Stimulated activated CD4-positive, alpha-beta T cell treated with anti-CD3 and anti-CD28 coated beads, Interleukin-1b, Interleukin-23, amount 100 ng/mL, for 24 hours (primary cell): ENCODE measurements at places on chromosomes 11 and 22.

GRCh38 chr11:79189055-79189454 lies 251.8 kb downstream of the TENM4 start:
- no peak for DNase-seq

- DNase-seq, result no peak
Observed at GRCh38 chr11:35126000-35126878, 12.7 kb upstream of the CD44 start.

- no peak for DNase-seq
Observed at GRCh38 chr11:45021692-45022141, 71.0 kb upstream of the TP53I11 start.

GRCh38 chr22:20509344-20510047 lies 2.1 kb downstream of the MED15 start:
- peak; percentile 65 for DNase-seq

DNA sequence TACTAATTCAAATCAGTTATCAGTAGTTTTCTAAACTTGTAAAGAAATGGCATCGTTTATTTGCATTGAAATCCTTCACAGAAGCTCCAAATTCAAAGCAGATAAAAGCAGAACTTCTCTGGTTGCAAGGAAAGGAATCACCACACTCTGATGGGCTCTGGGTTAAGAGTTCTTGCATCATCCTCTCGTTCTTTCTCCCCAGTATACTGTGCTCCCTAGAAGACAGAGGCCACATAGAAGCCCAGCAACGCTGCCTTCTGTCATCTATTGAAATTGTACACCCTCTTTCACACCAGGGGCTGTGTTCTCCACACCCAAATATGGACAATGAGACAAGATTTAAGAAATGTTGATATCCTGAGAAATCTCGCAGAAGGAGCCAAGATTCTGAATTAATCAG lies 29.3 kb downstream of the FAT3 start:
- DNase-seq, result no peak

- no peak for DNase-seq
Observed at GRCh38 chr11:5467527-5467926, 18.4 kb downstream of the OR51I2 start.

- DNase-seq, result no peak
Observed at GRCh38 chr11:128279866-128280265, 307.5 kb downstream of the ETS1 start.

GRCh38 chr11:76230392-76230791 lies 24.1 kb upstream of the WNT11 start:
- DNase-seq, result no peak

DNA sequence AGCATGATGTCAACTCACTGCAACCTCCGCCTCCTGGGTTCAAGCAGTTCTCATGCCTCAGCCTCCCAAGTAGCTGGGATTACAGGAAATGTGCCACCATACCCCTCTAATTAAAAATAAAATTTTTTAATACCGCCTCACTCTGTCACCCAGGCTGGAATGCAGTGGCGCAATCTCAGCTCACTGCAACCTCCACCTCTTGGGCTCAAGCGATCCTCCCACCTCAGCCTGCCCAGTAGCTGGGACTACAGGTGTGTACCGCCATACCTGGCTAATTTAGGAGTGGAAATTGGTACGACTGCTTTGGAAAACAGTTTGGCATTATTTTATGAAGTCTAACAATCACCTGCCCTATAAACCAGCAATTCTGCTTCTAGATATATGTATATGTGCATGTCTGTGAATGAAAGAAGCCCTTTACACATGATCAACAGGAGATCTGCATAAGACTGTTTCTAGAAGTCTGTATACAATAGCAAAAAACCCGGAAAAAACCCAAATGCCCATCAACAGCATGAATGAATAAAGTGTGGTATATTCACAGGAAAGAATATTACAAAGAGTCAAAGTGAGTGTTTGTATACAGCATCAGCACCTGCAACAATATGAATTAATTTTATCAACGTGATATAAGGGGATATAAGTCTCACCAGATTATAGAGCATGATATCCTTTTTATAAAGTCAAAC lies 16.0 kb downstream of the SLC35F2 start:
- no peak for DNase-seq

- DNase-seq, result no peak
Observed at GRCh38 chr22:37026325-37026724, 6.8 kb downstream of the MPST start.

- DNase-seq, result no peak
Observed at GRCh38 chr11:36155770-36156160, 133.5 kb downstream of the COMMD9 start.

DNA sequence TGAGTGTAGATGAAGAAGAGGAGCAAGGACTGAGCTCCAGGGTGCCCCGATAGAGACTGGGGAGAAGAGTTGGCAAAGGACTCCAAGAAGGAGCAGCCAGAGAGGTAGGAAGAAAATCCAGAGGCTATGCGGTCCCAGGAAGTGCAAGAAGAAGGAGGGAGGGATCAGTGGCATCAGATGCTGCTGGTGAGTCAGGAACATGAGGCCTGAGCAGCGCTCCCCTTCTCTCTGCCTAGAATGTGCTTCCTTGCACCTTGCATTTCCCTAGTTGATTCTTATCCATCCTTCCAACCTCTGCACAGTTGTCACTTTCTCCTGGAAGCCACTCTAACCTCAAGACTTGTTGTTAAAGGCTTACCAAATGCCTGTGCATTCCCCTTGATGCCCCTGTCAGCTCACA lies 21.3 kb downstream of the KCNC1 start:
- DNase-seq, result no peak

- DNase-seq, result no peak
Observed at GRCh38 chr11:29271616-29272015, 745.2 kb downstream of the KCNA4 start.

GRCh38 chr11:1777737-1778136 lies 14.0 kb upstream of the CTSD start:
- DNase-seq, result no peak

DNA sequence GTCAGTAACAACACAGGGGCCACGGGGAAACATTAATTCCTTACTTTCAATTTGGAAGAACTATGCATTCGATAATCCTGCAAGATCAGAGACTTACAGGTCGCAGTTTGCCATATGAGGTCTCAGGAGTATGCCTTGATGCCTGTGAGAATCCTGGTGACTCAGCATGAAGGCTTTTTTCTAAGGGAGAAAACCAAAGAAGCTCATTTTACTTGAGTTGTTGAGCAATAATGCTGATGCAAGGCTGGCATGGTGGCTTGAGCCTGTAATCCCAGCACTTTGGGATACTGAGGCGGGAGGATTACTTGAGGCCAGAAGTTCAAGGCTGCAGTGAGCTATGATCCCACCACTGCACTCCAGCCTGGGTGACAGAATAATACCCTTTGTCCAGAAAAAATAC lies 26.6 kb downstream of the ATG16L2 start:
- no peak for DNase-seq

DNA sequence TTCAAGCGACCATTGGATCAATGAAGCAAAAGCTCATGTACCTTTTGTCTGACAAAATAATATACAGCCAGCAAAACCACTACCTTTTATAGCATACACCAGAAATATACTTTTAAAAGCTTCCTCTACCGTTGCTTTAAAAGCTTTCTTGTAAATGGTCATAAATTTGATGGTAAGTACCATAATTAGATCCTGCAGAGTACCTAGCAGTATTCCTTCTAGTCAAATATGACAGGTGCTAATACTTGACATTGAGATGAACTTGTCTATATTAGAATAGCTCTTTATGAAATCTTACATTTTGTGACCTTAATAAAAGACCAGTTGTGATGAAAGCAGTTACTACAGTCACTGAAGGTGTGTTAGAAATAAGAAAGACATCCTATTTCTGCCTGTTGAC lies 340.5 kb upstream of the ANO3 start:
- no peak for DNase-seq

DNA sequence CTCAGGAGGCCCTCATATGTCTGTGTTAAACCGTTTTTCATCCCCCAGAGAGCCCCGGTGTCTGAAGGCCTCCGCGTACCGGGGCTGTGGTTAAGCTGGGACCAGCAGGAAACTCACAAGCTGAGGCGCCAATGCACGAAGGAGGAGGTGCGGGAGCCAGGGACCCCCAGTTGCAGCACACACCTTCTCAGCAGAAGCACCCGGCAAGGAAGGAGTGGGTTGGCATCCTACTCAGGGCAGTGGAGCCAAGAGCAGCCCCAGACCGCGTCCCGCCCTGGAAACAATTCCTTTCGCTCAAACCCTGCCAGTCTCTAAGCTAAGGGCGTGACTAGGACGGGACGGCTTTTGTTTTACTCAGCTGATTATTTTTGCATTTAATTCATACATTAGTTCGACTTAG lies 726.9 kb downstream of the BRD1 start:
- no peak for DNase-seq

DNA sequence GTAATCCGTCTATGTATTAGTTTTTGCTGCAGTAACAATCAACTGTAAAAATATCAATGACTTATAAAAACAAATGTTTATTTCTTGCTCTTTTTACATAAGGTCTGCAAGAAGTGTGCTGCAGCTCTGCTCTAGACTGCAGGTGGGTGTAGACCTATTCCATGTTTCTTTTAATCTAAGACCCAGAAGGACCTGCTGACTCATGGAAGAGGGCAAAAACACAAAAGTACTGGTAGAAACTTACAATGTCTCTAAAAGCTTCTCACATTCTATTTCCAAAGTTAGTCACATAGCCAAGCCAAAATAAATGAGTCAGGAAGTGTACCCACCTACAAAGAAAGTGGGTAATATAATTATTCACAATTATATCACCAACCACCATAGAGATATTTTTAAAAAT lies 435.9 kb upstream of the FAT3 start:
- DNase-seq, result no peak

- DNase-seq, result no peak
Observed at GRCh38 chr11:131899950-131900580, 529.6 kb downstream of the NTM start.

DNA sequence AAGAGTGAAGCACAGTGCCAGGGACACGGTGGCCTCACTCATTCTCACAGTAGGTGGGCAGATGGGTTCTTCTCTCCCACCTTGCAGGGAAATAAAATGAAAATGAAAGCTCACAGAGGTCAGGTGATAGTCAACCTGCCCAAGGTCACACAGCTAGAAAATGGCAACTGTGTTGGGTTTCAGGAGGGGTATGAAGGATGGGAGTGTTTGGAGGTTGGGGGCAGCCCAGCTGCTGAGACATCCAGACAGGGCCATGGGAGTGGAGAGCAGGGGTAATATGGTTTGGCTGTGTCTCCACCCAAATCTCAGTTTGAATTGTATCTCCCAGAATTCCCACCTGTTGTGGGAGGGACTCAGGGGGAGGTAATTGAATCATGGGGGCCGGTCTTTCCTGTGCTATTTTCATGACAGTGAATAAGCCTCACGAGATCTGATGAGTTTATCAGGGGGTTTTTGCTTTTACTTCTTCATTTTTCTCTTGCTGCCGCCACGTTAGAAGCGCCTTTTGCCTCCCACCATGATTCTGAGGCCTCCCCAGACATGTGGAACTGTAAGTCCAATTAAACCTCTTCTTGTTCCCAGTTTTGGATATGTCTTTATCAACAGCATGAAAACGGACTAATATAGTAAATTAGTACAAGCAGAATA lies 247.0 kb downstream of the TENM4 start:
- no peak for DNase-seq

DNA sequence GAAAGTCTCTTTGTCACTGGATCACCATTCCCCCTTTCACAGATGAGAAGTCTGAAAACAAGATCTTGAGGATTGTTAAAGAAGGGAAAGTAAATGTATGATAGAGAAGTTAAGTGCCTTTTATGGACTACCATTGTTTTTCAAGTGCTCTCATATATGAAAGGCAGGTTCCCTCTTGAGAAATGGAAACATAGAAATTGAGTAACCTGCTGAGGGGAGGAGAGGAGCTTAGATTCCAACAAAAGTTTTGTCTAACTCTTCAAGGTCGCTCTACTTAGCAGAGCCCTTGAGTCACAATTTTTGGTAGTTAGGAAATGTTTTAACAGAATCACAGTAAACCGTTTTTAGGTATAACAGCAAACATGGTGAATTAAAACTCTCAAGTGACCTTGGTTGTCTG lies 80.1 kb downstream of the SVIP start:
- DNase-seq, result no peak

GRCh38 chr11:67489203-67489884 lies 6.5 kb downstream of the AIP start:
- no peak for DNase-seq

- DNase-seq, result peak; percentile 45
Observed at GRCh38 chr11:11265994-11266606, 87.0 kb downstream of the CSNK2A3 start.

DNA sequence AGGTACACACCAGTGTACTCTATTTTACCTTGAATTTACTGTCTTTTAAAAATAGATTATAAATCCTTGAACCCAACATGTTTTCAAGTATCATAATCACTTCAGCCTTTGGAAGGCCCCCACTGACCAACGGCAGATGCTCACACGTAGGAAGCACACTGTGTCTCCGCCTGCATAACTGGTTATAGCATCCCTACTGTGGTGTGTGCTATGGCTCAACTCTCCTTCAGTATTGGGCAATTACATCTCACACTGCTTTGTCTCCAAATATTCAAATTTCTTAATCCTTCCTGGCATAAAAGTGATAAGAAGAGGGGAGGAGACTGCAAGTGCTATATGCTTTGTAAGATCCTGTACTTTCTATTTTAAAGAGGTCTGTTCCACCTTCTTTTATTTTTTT lies 165.7 kb downstream of the CADM1 start:
- DNase-seq, result no peak

GRCh38 chr11:124556828-124557227 lies 13.0 kb upstream of the OR8A1 start:
- DNase-seq, result no peak

GRCh38 chr11:71934213-71934612 lies 5.4 kb downstream of the RNF121 start:
- DNase-seq, result no peak

GRCh38 chr22:20380486-20380885 lies 13.5 kb upstream of the ZNF74 start:
- DNase-seq, result no peak
